Stimulated activated CD8-positive, alpha-beta memory T cell treated with anti-CD3 and anti-CD28 coated beads, Interleukin-4, amount 100 ng/mL, for 24 hours (primary cell): ENCODE measurements at places on chromosomes 3 and 15.

GRCh38 chr3:184523825-184524615, 37.6 kb upstream of the EPHB3 start:
- no peak for DNase-seq

DNA sequence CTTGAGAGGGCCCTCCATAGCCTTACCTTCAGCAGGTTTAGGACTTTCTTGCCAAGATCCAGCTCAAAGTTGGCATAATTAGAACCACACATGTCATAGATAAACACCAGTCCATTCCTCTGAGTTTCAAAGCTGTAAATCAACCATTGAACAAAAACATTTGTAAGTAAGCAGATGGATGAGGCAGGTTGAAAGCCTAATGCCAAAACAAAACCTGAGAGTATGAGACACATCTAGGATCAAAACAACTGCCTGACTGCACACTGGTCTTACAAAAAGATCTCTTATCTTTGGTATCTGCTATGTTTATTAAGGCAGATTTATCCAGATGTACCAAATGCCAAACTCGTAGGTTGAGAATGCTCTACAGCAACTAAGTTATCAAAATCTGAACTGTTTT, 61.9 kb downstream of the PTPN9 start:
- DNase-seq: no peak

- no peak for DNase-seq
Observed at GRCh38 chr3:32968166-32968919, 16.9 kb downstream of the CCR4 start.

DNA sequence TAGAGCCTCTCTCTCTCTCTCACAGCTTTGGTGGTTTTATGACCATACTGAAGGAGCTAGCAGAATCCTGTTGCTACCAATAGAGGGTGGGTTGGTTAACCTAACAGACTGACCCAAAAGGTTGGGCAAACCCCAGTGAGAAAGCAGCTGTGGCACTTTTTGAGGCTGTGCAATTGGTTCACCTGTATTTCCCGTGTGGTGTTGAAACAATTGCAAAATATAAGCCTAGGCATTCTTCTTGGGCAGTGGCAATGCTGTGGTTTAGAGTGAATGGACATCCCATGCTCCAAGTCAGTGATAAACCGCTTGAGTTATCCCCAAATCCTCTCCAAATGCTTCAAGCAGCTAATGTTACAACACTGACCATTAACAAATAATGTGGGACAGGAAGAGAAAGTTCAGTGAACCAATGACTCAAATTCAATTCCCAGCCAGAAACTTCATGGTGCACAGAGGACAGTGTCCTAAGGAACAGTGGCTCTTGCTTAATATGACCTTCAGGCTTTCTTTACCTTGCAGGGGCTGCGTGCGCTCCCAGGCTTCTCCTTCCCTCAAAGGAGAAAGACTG, 261.9 kb upstream of the ICE2 start:
- DNase-seq: no peak

GRCh38 chr15:25668901-25669300, 194.2 kb downstream of the ATP10A start:
- no peak for DNase-seq

DNA sequence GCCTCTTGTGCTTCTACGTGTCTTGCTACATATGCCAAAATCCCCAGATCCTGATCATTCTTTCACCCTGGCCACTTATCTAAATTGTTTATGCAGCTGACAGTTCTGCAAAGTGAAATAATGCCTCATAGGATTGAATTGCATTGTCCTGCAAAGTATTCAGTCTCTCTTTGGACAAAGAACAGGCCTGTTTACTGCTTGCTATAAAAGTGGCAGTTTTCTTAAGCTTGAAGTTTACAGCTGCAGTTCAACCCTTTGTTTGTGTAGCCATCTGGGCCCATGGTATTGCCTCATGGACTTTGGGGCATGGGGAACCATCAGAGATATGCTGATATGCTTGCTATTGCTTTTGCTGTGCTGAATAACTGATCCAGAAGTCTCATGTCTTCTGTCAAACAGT, 523.2 kb downstream of the OTOL1 start:
- DNase-seq: no peak

GRCh38 chr3:13702286-13702685, 153.4 kb downstream of the FBLN2 start:
- DNase-seq: no peak

DNA sequence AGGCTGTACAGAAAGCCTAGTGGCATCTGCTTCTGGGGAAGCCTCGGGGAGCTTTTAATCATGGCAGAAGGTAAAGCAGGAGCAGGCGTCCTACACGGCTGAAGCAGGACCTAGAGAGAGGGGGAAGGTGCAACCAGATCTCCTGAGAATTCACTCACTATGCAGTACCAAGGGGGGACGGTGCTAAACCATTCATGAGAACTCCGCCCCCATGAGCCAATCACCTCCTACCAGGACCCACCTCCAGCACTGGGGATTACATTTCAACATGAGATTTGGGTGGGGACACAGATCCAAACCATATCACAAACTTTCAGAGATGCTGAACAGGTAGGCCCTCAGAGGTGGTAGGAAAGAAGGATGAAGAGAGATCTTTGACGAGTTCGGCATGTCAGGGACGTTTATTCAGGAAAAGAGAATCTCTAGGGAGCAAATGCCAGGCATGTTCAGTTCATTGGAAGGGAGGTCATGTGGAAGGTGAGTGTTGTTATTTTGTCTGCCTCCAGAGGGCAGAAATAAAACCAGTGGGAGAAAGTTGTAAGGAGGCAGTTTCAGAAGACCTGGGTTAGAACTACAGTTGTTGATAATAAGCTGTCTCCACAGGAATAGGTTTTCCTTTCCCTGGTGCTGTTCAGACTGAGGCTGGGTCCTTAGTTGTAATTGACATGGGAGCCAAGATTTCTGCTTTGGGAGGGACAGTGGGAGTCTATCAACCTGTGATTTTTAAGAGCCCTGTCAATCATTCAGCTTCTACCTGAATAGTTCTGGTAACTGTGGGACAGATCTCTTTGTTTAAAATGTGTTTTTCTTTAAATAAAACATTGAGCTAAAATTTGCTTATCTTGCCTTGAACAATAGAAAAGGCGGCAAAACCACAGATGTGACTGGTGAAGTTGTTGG, 4.3 kb upstream of the FNDC3B start:
- no peak for DNase-seq

GRCh38 chr3:76178412-76178811, 393.1 kb upstream of the ZNF717 start:
- no peak for DNase-seq

GRCh38 chr3:187858041-187858440, 112.8 kb upstream of the BCL6 start:
- DNase-seq: no peak

GRCh38 chr3:149968216-149968615, 2.5 kb downstream of the PFN2 start:
- DNase-seq: no peak

GRCh38 chr3:188486952-188487351, 333.0 kb downstream of the LPP start:
- no peak for DNase-seq

DNA sequence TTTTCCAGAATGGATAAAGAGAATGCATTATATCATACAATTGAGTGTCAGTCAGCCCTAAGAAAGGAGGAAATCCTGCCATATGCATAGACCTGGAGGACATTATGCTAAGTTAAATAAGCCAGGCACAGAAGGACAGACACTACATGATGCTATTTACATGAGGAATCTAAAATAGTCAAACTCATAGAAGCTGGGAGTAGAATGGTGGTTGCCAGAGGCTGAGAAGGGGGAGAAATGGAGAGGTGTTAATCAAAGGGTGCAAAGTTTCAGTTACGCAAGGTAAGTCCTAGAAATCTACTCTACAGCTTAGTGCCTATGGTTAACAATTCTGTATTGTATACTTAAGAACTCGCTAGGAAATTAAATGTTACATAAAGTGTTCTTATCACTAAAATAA, 66.5 kb downstream of the IL1RAP start:
- DNase-seq: no peak

GRCh38 chr15:41560572-41560874, 1.5 kb downstream of the TYRO3 start:
- no peak for DNase-seq

GRCh38 chr3:98766924-98767323, 3.8 kb downstream of the ST3GAL6 start:
- no peak for DNase-seq

DNA sequence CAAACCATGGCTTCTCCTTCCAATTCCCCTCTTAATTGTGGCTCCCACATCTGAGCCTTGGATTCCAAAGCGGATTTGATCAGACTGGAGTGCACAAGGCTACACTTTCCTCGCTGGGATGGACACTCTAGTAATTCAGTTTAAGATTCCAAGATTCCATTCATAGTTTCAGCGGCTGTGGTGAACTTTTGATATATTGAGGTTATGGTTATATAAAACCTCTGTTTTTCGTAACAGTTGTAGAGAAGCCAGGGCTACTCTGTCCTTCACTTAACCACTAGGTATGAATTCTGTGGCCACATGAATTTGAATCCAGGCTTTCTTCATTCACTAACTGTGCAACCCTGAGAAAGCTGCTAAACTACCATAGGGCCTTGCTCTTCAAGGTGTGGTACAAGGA, 67.9 kb upstream of the KY start:
- DNase-seq: no peak

DNA sequence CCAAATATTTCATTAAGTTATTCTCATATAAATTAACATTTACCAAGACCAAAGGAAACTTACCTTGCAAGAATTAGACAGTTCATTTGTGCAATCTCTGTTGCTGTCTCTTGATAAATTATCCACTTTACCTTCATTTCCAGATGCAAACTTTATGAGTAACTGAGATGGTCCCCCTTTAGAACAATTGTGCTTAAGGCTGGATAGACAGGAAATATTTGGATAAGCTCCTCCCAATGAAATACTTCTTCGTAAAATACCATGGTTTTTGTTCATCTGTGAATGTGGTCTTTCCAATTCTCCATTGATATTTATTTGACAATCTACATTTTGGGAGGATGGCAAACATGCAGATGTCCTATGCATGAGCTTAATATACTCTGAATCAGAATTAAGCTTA, 78.2 kb downstream of the NEDD4 start:
- DNase-seq: no peak

GRCh38 chr3:195005759-195006510, 265.0 kb downstream of the XXYLT1 start:
- no peak for DNase-seq

DNA sequence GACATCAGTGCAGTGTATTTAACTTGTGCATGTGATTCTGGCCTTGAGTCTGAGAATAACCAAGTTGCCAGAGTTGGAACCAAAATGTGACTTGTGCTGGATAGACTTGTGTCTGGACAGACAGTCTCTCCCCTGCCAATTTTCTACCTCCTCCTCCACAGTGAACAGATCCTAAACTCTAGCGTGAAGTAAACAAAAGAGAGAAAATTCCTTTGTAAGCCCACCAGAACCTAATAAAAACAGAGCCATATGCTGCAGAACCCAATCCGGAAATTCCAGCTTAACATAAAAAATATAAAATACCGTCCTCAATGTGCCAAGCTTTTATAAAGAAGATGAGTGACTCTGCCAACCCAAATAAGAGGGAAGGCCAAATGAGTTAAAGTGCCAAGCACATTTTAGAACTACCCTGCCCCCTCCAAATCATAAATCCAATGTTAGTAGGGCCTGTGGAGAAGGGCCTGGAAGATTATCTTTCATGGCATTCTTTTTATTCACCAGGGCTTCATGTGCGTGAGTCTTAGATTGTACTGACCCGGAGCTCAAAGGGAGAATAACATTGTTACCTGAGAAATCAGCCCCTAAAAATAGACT, 344.6 kb upstream of the PROK2 start:
- DNase-seq: no peak

DNA sequence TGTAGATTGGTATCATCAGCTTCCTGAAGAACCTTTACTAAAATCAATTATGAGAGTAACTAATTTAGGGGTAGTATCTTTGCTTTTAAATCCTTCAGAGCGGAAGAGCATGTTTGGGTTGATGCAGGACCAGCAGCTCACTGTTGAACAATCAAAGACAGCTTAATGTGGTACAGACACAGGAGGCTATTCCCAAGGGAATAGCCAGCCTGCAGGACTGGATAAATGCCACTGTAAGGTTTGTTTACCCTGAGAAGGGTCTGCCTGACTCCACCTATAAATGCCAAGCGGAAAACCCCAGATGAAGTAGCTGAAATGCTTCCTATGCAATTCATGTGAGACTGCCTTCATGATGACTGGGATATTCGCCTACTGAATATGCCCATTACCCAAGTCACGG, 16.0 kb upstream of the STAC start:
- no peak for DNase-seq

- no peak for DNase-seq
Observed at GRCh38 chr15:83123529-83123928, 16.1 kb downstream of the TM6SF1 start.

- peak; percentile 29 for DNase-seq
Observed at GRCh38 chr15:75720787-75721479, 8.3 kb upstream of the CSPG4 start.

- no peak for DNase-seq
Observed at GRCh38 chr3:10726787-10727186, 89.2 kb upstream of the SLC6A11 start.

DNA sequence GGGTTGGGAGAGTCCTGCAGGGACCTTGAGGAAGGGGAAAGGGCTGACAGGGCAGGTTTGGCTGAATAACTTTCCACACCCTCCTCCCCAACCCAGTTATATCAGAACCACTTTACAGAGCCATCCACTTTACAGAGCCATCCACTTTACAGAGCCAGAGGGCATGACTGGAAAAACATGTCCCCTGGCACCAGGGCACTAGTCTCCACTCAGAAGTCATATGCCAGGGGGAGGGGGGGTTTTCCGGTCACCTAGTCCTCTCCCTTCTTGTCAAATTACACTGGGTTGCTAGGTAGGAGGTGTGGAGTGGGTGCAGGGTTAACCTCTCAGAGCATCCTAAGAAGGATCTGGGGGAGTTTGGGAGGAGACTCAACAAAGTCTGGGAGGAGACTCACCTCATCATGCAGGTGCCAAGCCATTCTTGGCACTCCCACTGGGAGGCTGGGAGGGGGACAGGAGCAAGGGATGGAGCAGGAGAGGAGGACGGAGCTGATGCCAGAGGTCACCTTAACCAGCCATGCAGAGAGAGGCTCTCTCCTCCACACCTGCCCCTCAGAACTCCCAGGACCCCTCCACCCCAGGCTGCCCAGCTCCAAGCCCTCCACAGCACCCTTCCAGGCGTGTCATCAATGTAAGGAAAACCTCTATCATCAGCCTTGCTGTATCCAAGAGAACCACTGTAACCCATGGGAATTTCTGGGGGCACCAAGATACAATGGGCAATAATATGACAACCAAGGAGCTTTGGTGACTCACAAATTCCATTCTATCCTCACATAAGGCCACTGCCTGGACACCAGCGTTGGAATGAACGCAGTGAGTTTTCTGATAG, 1.7 kb downstream of the LRRC2 start:
- no peak for DNase-seq

DNA sequence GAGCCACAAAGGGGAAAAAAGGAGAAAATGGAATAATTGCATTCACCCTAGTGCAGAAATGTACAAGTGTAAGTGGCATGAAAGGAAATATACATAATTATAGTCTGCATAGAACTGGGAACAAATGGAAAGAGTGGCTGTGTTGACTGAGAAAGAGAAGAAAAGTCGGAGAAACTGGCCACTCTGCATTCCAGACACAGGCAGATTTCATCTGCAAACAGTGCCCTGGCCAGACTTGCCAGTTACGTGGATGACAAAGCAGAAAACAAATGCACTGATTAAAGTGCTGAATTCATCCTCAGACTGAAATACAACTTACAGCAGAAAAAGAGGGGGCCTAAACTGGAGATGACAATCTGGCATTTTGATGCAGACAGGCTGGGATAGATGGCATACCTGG, 129.8 kb downstream of the FGF12 start:
- no peak for DNase-seq

GRCh38 chr15:90101969-90102890, at the start of gene IDH2:
TSS of gene IDH2 (minus strand) at chr15:90102468. CDS start at chr15:90102390, 78 bp downstream.
- peak; percentile 66 for DNase-seq

GRCh38 chr3:188449421-188449820, 295.5 kb downstream of the LPP start:
- DNase-seq: no peak
